Lung (tissue), 17 donors: ENCODE measurements at places on chromosomes 2 and 18.

GRCh38 chr2:20351555-20352229 is 1.0 kb upstream of the PUM2 start:
- no peaks in the 10 kb centered on the region for H3K27me3 ChIP-seq
- H3K4me3 ChIP-seq = peak overlapping the region; percentile 73
- no peak for DNase-seq
- peaks cover 3% of the 10 kb centered on the region for H3K36me3 ChIP-seq

DNA sequence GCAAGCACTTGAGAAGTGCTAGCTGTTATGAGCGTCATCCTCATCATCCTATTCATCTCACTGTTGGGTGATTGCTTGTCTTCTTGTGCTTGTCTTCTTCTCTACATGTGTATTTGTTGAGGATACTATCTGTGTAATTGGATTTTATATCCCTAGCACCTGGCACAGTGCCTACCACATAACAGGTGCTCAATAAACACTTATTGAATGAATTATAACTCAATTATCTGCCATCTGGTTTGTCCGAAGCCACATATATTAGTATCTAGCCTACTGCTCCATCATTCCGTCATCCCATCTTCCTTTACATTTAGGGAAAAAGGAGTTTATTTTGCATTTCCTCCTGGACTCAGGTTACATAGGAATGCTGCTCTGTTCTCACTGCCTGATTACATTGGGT is 330.4 kb upstream of the ETAA1 start:
- no peak for DNase-seq
- H3K36me3 ChIP-seq = no peaks in the 10 kb centered on the region
- H3K4me3 ChIP-seq = no peak overlapping the region
- H3K4me1 ChIP-seq = no peaks in the 10 kb centered on the region
- no peaks in the 10 kb centered on the region for H3K27me3 ChIP-seq
- no peak overlapping the region for H3K27ac ChIP-seq

- H3K36me3 ChIP-seq = peaks cover 4% of the 10 kb centered on the region
- DNase-seq = no peak
- no peak overlapping the region for H3K27ac ChIP-seq
- H3K4me1 ChIP-seq = peaks cover 28% of the 10 kb centered on the region
- H3K4me3 ChIP-seq = peak overlapping the region; percentile 99
These were observed 1.7 kb downstream of the MARS2 start for GRCh38 chr2:197706839-197707207.

DNA sequence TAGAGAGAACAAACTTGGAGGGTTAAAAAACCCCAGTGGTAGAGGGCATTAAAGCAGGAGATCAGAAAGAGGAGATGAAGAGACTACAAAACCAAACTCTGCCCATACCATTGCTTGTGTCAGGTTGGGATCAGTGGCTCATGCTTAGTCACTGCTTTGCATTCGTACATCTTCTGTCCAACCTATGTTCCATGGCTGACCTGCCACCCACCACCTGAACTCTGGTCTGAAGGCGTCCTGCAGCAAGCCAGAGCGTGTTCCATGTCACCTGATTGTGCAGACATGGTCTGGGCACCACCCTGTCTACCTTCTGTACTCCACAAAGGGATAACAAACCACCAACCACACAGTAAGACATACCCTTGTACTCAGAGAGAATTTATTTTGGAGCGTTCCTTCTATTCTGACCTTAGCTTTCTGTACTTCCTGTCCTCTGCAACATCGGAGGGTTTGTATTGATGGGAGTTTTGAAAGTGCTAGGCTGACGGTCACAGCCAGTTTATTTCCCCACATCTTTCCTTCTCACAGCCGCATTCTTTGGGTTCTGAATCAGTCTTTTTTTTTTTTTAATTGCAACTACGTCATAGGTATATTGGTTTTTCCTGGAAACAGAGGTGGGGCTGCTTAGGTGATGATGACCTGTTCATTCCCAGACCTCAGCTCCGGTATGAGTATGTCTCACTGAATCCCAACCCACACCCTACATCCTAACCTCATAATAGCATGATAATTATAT is 88.3 kb downstream of the SOWAHC start:
- no peak for DNase-seq
- H3K4me3 ChIP-seq = no peak overlapping the region
- H3K4me1 ChIP-seq = peaks cover 44% of the 10 kb centered on the region
- H3K36me3 ChIP-seq = no peaks in the 10 kb centered on the region
- no peaks in the 10 kb centered on the region for H3K27me3 ChIP-seq

DNA sequence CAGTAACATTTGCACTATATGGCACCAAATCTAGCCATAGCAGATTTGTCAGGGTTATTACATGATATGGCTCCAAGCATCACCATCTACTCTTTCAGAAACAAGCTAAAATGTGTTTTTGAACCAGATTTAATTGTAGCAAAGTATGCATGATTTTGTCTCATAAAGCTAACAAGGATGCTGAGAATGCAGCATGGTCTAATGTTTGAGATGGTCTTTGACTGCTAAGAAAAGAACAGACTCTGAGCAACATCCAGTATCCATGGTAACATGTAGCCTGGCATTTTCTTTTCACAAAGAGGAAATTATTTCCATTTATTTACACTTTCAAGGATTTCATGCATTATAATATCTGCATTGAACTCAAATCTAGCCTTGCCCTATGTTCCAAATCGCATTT is 206.5 kb downstream of the PDE1A start:
- H3K4me3 ChIP-seq = no peak overlapping the region
- H3K27me3 ChIP-seq = no peaks in the 10 kb centered on the region
- peaks cover 3% of the 10 kb centered on the region for H3K4me1 ChIP-seq
- no peak for DNase-seq
